ENCODE measurements at places on chromosomes 5 and 9.

- no peak for DNase-seq
Measured at GRCh38 chr5:73858776-73859175, 232.8 kb downstream of the ARHGEF28 start.

GRCh38 chr9:78031444-78031892 lies at the start of gene GNAQ:
TSS of gene GNAQ (minus strand) at chr9:78031811. CDS start at chr9:78031235, 576 bp downstream.
- peak; percentile 16 for DNase-seq

DNA sequence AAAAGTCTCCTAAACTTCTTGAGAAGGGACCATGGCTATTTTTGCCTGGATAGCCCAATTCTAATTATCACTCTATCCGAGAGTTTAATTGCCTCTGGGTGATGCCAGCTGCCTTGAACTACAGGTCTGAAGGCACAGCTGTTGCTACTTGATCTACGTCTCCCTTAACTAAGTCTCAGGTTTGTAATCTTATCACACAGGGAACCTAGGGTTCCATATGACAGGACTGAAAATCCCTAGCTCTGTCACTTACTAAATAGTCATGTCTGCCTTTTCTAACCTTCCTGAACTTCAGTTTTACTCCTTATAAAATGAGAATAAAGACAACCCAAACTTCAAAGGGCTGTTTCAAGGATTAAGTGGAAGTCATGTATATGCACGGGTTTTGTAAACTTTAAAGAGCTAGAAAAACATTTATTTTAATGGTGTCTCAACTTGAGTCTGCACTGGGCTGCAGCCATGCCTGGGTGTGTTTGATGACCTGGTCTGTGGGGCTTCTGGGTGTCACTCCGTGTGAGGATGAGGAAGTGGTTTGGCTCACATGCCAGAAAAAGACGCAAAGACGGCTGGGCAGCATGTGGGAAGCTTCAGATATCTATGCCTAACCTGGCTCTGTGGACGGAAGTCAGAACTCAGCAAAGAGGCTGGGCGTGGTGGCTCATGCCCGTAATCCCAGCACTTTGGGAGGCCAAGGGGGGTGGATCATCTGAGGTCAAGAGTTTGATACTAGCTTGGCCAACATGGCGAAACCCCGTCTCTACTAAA lies 129.3 kb upstream of the SLC44A1 start:
- DNase-seq: no peak

GRCh38 chr9:114484854-114485443 lies 20.3 kb downstream of the WHRN start:
- DNase-seq: peak; percentile 9

DNA sequence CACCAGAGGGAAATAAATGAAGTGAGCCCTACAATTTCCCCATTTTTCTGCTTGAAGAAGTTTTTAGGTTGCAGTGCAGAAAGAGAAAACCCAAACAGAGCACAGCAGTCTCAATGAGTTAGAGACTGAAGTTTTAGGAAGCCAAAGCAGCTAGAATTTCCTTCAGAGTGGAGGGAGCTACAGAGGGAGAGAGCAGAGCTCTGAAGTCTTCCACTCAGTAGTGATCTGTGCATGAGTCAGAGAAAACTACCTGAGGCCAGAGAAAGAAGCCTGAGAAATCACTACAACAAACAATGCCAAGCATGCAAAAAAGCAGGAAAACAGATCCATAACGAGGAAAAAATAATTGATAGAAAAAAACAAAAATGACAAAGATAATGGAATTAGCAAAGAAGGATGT lies 17.9 kb upstream of the NDUFB6 start:
- DNase-seq: no peak

- no peak for DNase-seq
Measured at GRCh38 chr9:105024529-105024928, 96.6 kb upstream of the ABCA1 start.

DNA sequence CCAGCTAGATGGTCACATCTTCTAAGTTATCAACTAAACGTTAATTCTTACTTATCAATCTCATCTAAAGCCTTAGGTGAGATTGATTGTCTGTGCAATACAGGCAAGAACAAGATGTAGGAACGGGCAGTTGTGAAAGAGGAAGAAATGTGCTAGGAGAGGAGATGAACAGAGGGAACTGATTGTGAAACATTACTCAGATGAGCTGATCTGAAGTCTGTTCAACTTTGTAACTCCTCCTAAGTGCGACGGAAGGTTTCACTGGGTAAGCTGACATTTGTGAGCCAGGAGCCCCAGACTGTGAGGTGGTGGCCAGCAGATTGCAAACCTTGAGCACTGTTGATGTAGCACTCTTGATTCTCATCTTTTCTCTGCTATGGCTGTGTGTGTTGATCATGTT lies 204.1 kb downstream of the CD180 start:
- DNase-seq: no peak

DNA sequence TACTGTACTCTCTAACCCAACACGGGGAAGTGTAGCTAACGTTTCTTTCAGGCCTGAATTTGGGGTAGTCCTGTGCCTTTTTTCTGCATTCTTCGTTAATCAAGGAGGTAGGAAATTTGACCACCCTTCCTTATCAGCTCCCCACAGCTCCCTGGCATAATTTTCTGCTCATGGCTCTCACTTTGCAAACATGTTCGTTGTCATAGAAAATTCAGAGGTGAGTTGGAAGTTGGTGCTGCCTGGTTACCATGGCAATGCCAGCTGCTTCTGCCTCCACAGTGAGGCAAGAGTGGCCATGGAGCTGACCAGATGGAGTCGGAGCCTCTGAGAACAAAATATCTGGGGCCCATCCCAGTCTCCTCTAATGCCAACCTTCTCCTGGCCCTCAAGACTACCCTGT lies 116.6 kb upstream of the BOD1 start:
- DNase-seq: no peak

DNA sequence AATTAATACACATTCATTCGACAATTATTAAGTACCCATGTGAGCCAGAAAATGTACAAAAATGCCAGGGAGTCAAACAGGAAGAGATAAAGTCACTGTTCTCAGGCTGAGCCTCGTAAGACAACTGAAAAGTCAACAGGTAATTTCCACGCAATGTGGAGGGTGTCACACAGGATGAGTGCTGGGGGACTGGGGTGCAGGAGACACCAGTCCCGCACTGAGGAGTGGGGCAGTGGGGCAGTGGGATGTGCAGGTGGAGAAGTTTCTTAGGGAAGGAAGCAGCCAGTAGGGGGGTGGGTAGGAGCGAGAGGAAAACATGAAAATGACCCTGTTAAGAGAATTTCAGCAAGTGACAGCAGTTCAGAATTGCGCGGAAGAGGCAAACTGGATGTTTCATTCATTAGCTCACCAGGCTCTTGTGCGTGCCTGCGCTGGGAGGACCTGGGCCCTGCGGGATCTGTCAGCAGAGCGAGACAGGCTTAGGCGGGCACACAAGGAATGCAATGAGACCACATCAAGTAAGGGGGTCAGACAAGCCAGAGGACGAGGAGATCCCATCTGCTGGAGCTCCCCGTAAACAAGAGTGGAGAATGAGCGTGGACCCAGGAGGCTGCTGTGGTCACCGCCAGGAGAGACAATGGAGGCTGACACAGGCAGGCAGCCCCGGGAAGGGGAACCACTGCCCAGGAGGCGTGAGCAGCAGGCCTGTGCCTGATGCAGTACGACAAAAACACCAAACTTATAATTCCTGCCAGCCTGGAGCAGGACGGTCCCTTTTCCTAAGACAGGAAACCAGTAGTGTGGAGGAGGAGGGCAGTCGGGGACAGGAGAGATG lies 21.0 kb downstream of the CAMSAP1 start:
- no peak for DNase-seq

DNA sequence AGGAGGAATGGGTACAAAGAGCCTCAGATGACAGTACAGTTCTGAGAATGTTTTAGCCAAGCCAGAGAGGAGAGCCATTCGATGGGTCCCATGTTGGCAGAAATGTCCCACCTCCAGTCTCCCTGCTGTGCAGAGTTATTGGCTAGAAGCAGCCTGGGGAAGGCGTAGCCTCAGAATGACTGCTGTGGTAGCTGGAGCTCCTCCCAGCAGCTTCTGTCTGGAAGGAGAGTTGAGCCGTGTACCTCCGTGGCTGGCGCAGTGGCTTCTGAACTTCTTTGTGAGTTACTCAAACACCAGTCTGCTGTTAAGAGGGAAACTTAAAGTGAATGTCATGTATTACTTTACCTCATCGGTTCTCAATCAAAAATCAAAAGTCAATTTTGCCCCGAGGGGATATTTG lies 193.3 kb upstream of the SNX2 start:
- DNase-seq: no peak

DNA sequence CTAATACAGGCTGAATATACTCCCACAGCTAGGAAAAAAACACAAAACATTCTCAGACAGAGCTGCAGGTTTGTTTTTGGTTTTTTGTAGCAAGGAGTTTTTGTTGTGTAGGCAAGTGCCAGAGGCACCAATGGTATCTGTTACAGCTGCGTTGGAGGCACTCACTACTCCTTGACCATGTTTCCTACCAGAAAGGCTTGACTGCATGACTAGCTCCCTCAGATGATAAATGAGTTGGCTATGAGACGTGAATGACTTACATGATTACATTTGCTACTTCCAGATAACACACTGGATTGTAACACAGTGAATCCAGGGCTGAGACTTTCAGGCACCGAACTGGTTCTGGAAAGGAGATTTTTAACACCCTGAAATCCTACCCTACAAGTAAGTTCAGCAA lies 18.8 kb downstream of the GZMK start:
- DNase-seq: no peak

- DNase-seq: no peak
Measured at GRCh38 chr5:9540791-9541190, 5.1 kb downstream of the SEMA5A start.

GRCh38 chr9:2378266-2378665 lies 243.3 kb upstream of the VLDLR start:
- DNase-seq: no peak

GRCh38 chr5:180739271-180739670 lies 587 bp downstream of the OR2Y1 start:
- no peak for DNase-seq

- no peak for DNase-seq
Measured at GRCh38 chr9:30630459-30630858, 1754.0 kb upstream of the ACO1 start.

GRCh38 chr9:2568689-2569088 lies 52.9 kb upstream of the VLDLR start:
- no peak for DNase-seq

GRCh38 chr5:147731431-147732290 lies 50.9 kb downstream of the JAKMIP2 start:
- DNase-seq: no peak

DNA sequence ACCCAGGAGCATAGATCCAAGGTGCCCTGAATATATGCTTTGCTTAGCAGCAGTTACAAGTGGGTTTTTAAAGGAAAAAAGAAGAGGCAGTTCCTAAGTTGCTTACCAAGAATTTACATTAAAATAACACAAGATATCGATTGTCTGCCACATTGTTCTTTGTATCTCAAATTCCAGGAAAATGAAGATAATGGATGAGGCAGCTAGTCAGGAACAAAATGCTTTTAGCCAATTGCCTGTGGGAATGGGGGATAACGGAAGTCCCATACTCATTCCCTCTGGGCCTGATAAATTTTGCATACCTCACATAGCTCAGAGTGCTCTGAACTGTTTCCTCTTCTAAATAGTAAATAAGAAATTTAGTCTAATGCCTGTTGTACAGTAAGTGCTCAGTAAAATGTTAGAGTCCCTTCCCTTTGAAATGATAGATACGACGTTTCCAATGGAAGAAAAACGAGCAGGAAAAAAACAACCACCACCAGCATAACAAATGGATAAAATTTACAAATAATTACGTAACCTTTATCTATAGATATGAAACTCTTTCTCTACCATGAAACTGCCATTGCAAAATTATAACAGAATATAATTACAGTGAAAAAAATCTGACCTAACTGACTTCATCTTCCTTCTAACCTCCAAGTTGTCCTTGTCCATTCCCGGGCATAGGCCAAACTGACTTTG lies 35.5 kb upstream of the TENT2 start:
- DNase-seq: no peak

DNA sequence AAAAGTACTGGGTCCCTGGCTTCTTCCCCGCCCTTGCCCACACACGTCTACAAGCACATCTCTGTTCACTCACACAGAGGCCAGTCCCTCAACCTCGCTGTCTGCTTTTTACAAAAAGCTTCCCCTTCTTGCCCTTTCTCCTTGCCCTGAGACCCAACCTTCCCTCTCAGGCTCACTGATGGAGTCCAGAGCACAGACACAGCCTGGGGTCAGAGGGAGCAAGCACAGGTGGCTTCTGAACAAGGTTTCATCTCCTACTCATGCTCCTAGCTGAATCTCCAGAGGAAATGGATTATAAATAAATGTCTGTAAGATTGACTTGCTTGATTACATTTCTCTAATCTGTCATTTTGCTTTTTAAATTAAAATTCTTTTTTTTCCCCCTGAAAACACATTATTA lies 101.8 kb downstream of the ICE1 start:
- no peak for DNase-seq

GRCh38 chr5:42337607-42338006 lies 85.6 kb upstream of the GHR start:
- no peak for DNase-seq

- no peak for DNase-seq
Measured at GRCh38 chr5:137933491-137933911, 44.2 kb downstream of the PKD2L2 start.

- no peak for DNase-seq
Measured at GRCh38 chr5:14251733-14252132, 108.6 kb downstream of the TRIO start.

DNA sequence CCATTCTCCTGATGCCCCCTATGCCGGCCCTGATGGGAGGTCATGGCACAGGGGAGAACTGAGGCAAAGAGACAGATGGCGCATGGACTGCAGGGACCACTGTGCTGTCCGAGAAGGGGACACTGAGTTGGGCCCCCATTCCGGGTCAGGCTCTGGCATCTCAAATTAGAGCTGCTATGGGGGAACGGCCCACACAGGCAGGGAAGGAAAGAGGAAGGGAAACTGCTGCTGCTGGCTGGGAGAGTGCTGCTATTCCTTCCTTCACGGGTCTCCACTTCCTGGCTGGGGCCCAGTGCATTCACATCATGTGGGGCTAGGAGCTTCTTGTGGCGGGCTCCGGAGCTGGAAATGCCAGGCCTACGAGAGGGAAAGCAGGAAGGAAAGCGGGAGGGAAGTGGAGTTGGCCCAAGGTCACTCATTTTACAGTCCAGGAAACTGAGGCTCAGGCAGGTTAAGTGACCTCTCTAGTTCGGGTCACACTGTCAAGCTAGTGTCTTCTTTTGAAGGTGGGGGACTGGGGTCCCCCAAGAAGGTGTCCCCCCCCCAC lies 1.3 kb upstream of the CARD19 start:
- DNase-seq: no peak

DNA sequence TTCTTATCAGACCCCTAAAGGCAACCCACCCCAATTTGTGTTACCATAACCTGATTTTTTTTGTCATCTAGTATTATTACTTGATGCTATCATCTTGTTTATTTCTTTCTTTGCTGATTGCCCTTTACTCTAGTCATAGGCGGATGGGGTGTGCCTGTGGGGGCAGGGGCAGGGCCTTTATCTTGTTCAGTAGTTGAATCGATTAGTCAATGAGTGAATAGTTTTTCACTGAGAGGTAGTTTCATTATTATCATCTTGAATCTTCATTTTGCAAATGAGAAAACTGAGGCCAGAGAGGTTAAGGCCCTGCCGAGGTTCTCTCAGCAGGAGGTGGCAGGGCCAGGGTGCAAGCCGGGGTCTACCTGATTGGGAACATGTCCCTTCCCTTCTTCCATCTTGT lies 9.4 kb upstream of the GM2A start:
- no peak for DNase-seq

GRCh38 chr9:76027416-76027815 lies 136.9 kb downstream of the PCSK5 start:
- no peak for DNase-seq

Data from stimulated activated CD8-positive, alpha-beta memory T cell treated with anti-CD3 and anti-CD28 coated beads, Interleukin-12 subunit alpha, Interleukin-12 subunit beta, amount 100 ng/mL, for 4 hours (primary cell).